ENCODE measurements at places on chromosomes 7 and 10. TPM values are rescaled to one million over a fixed set of nuclear protein-coding genes. Genes with fewer than 3 reads are reported as not detected.

DNA sequence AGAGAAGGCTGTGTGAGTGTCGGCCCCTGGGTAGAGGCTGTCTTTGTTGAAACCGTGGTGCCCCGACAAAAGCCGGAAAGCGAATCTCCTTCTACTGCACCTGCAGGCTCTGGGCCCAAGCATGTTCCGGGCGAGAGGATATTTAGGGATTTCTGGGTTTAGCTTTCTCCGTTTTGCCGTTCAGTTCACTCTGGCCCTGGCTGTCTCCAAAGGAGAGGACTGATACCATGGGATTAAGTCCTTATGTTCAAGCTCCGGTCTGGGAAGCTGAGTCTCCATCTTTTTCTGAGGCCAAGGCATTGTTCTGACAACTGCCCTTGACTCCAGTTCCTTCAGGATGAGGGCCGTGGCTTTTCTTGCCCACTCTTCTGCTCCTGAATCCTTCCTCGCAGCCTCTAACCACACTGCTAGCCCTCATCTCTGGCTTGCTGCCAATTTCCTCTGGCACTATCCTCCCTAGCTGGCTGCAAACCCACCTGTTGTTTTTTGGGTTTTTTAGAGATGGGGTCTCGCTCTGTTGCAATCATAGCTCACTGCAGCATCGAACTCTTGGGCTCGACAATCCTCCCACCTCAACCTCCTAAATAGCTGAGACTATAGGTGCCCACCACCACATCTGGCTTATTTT is 206.8 kb downstream of the SKIDA1 start:
- peak; percentile 13 for DNase-seq
- H3K27me3 ChIP-seq, result no peaks in the 10 kb centered on the region
- no peak overlapping the region for H3K4me3 ChIP-seq
- no peak overlapping the region for H3K27ac ChIP-seq

GRCh38 chr10:95560278-95561176 is 644 bp downstream of the SORBS1 start:
- H3K4me1 ChIP-seq, result no peaks in the 10 kb centered on the region
- no peaks in the 10 kb centered on the region for H3K36me3 ChIP-seq
- 0 out of 2 replicates have a peak, but pooled peaks cover 10% of the 10 kb centered on the region for H3K27me3 ChIP-seq
- DNase-seq, result peak; percentile 57

The PRTFDC1 gene
- 16.0 TPM for polyA plus RNA-seq

GRCh38 chr10:31808258-31809218 is 120.1 kb downstream of the ARHGAP12 start:
- peak; percentile 82 for DNase-seq
- peak overlapping the region; percentile 73 for H3K4me3 ChIP-seq
- peak overlapping the region; percentile 85 for H3K27ac ChIP-seq
- no peaks in the 10 kb centered on the region for H3K27me3 ChIP-seq

- no peaks in the 10 kb centered on the region for H3K27me3 ChIP-seq
- peak; percentile 91 for DNase-seq
- 0 out of 2 replicates have a peak, but pooled peaks cover 8% of the 10 kb centered on the region for H3K4me1 ChIP-seq
- H3K4me3 ChIP-seq, result no peak overlapping the region
These were observed 13.9 kb downstream of the DNAJC1 start for GRCh38 chr10:21989453-21990154.

- peak overlapping the region; percentile 16 for H3K27ac ChIP-seq
- H3K36me3 ChIP-seq, result no peaks in the 10 kb centered on the region
- H3K27me3 ChIP-seq, result no peaks in the 10 kb centered on the region
- no peak overlapping the region for H3K4me3 ChIP-seq
- peak; percentile 57 for DNase-seq
- H3K4me1 ChIP-seq, result peaks cover 15% of the 10 kb centered on the region
These were observed 789.9 kb upstream of the IGFBP3 start for GRCh38 chr7:46710927-46711326.

Measured in GM23248 (cell line).